ENCODE measurements at places on chromosomes 2 and 18.

GRCh38 chr2:78408795-78409118, 616.7 kb upstream of the REG3G start:
- no peak for DNase-seq

DNA sequence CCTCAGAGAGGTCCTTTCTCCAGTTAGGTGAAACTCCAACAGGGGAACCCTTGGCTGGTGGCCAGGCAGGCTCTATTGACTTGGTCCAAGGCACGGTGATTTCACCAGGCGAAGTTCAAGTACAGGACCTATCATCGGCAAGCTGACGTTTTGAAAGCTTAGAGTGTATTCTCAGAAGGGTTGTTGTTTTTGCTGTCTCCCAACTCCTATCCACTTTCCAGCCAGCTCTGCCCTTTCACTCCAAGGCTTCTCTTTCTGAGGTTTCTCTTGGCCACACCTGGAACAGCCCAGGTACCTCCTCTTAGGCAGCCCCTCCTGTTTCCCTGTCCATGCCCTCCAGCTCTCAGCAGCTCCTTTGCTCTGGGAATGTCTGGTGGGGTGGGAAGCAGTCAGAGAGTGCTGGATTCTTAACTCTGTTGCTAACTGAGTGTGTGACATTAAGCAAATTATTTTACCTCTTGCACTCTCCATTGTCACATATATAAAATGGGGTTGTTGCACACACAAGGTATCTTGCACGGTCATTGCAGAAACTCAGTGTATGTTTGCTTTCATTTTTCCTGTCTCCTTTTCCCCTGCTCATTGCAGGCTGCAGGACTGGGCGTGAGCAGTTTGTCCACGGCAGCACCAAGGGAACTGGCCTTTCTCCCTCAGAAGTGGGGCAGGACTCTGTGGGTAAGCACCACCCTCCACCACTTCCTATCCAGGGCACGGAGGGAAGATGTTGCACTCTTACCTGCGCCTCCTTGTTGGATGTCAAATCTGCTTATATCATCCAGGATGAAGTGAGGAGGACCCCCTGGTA, 30.2 kb downstream of the CAPN13 start:
- DNase-seq = no peak

DNA sequence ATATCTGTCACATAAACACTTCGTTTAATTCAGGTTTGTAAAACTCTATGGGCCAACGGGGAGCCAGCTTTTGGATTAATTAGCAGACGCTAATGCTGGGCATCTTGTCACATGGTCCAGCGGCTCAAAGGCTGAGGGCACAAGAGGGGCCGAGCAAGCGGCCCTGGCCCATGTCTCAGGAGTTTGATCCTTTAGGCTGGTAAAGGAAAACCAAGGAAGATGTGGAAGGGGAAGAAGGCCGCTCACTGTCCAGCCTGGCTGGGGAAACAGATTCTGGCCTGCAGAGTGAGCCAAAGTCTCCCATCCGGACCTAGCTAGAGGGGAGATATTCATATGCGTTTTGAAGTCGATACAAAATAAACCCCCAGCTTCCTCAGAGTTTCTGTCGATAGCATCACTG, 248.6 kb upstream of the SIX2 start:
- no peak for DNase-seq

DNA sequence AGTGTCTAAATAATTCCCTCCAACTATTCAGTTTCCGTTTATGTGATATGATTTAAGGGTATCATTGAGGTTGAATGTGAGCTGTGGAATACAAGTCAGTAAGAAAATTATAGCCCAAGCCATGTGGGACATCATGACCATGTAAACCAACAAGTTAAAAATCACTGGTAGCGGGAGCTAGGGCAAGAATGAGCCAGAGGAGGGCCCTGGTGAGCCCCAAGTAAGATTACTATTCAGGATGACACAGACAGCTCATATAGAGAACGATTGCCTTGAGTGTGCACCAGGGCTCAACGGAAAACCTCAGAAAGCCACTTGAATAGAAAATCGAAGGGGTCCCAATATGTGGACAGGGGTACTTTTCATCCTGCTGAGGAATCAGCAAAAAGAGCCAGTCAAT, 87.8 kb upstream of the RBMS1 start:
- no peak for DNase-seq

DNA sequence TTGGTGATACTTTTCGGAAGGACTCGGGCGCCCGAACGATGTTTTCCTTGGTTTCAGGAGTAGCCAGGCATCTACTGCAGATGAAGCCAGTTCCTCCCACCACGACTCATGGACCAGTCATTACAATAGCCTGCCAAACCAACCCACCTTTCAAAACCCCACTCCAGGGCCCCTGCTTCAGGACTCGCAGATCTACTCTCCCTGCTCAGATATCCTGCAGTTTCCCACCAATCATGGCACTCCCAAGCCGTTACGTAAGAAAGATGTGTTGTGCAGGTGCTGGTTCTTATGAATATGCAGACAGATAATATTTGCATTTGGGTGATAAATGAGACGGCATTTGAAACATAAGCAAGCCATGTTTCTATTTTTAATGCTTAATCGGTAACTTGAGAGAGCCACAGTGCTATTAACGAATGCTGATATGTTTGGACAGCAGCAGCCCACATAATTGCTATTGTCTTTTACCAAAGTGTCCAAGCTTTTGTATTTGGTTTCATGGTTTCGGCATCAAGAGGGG, 3.5 kb upstream of the CYS1 start:
- no peak for DNase-seq

DNA sequence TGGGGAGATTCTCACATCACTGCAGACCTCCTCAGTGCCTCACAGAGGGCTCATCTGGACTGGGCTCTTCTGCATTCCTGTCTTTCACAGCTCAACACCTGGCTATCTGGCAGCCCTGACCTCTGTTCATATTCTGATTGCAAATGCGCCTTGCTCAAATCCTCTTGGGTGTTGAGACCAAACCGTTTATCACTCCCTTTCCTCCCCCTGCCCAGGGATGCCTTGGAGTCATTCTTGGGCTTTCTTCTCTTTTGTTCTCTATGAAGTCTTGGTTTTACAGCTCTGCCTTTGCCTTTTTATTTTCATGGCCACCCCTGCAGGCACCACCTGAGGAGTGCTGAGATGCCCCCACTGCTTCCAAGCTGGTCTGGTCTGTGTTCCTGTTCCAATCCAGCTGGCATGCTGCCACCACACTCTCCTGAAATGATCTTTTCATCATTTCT, 26.3 kb downstream of the TUBB6 start:
- no peak for DNase-seq

DNA sequence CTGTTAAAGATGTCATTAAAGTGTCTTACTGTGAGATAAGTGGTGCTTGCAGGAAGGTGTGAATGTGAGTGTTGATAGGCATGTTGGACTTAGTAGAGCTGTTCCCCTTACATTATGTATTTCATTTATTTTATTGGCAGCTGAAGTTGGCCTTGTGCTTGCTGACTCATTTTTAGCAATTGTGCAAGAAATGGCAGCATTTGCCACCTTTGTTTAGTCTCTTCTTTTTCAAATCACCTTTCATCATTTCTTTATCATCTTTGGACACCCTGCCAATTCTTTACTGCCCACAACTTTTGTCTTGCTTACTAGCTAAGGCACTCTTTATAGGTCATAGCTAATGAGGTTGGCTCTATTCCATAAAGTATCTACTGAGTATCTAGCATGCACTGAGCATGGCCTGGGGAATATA, 130.3 kb upstream of the LYPD6 start:
- no peak for DNase-seq

GRCh38 chr2:219071131-219071816, 10.6 kb upstream of the IHH start:
- DNase-seq = no peak

DNA sequence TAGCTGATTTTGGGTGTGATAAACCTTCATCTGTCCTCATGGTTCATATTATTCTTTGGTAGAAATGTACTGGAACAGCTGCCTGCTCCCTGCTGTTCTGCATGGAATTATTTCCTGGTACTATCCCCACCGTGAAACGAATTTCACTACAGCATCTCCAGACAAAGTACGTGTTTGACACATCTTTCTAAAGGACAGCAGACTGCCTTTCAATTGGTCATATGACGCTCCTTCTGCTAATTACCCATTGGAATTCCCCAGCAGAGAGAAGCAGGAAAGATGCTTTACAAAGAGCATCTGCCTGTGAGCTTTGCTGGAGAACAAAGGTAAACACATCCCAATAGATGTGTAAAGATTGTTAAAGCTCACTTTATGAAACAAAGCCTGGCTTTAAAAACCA, 4.4 kb upstream of the RFX8 start:
- no peak for DNase-seq

- no peak for DNase-seq
Measured at GRCh38 chr18:59884351-59884750, 15.4 kb upstream of the PMAIP1 start.

DNA sequence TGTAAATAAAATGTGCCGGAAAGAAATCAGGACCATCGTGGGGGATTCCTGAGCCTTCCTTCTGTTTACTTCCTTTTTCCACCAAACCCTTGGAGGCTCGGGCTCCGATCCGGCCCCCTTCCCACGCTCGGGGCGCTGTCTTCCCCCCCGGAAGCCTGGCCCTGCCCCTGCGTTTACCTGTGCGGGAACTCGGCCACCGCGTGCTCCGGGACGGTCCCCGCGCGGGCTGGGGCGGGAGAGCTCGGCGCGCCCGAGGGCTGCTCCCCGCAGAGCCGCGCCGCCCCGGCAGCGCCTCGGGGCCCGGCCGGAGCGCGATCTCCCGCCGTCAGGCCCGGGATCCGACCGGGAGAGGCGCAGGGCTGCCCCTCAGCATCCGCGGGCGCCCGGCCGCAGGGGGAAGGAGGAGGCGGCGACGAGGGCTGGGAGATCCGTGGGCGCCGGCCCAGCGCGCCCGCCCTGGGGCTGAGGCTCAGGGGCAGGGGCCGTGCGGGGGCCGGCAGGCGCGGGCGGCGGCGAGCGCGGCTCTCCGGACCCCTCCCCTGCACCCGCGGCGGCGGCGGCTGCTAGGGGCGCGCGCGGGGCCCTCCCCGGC, 435 bp downstream of the ADCY3 start:
- no peak for DNase-seq

- no peak for DNase-seq
Measured at GRCh38 chr2:182447863-182448262, 21.0 kb upstream of the PDE1A start.

GRCh38 chr2:8148260-8149006, 533.4 kb upstream of the ID2 start:
- DNase-seq = no peak
